ENCODE measurements at places on chromosomes 11 and 22. TPM values are rescaled to one million over a fixed set of nuclear protein-coding genes. Genes with fewer than 3 reads are reported as not detected.

DNA sequence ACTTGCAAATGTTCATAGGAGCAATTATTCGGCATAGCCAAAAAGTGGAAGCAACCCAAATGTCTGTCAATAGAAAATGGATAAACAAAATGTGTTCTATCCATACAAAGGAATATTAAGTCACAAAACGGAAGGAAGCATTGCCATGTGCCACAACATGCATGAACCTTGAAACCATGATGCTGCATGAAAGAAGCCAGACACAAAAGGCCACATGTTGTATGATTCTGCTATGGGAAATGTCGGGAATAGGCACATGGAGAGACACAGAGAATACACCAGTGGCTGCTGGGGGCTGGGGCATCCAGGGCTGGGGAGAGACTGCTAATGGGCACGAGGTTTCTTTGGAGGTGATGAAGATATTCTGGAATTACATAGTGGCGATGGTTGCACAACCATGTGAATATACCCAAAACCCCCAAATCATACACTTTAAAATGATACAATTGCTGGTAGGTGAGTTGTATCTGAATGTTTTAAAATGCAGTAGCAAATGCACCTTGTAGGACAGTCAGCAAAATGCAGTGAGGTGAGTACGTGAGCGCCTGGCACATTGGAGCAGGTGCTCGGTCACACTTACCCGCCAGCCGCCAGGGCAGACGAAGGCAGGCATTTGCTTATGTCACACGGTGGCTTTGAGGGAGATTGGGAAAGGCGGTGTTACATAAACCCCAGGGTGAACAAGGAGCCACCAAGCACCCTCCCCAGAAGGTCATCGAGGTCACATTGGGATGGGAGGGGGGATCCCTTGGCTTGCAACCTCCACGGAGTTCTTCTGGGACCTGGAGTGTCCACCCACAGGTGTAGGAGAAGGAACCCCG is 6.3 kb upstream of the OSM start:
- DNase-seq = no peak

DNA sequence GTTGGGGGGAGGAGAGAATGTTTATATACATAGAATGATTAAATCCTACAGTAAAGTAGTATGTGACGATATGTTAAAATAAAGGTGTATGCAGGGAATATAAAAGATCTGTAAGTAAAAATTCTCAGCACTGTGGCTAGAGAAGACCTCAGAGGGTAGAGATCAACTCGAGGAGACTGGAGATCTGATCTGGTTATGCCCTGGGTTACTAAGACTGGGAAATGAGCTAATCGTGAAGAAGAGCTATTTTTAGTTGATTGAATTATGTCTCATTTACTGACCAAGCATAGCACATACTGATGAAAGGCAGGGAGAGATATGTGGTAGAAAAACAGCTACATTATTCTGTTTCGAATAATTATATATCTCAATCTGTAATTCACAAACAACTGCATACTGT is 42.8 kb upstream of the ALKBH3 start:
- DNase-seq = no peak

- no peak for DNase-seq
These were observed 64.7 kb upstream of the CD5 start for GRCh38 chr11:61037441-61038093.

Gene OR4C46
- total RNA-seq = not detected

- peak; percentile 59 for DNase-seq
These were observed 16.3 kb downstream of the IL2RB start for GRCh38 chr22:37133304-37134018.

DNA sequence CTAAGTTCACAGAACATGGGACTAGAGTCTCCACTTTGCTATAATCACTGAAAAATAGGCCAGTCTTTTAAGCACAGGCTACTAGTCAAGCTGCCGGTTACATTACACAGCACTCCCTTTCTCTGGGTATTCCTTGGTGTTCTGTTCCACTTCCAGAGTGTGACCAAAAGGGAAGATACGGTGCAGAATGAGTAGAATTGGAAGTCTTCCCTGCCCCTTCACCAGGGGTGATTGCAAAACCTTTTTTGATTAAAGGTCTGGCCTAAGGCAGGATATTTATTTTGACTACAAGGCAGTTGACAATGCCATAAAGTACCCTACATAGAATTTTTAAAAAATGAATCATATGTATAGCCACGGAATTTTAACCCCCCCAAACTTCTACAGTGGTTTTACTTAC is 59.6 kb upstream of the ADORA2A start:
- DNase-seq = no peak

DNA sequence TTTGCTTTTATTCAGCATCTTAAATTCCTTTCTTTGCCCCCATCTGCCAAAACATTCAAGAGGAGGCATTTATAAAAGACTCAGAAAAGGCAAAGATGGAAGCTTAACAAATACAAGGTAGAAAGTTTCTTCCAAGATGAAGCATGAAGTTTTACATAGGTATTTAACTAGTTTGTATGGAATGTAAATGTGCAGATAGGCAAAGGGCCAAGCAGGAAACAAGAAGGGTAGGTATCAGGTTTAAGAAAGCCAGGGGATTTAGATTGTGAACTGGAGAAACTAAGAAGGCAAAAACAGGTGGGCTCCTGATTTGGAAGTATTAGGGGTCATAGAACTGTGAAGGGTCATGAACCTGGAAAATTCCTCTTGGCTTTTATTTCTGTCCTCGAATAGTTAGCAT is 62.6 kb downstream of the PPP2R1B start:
- DNase-seq = no peak

GRCh38 chr11:118771547-118772288 is 19.2 kb downstream of the DDX6 start:
- DNase-seq = no peak

DNA sequence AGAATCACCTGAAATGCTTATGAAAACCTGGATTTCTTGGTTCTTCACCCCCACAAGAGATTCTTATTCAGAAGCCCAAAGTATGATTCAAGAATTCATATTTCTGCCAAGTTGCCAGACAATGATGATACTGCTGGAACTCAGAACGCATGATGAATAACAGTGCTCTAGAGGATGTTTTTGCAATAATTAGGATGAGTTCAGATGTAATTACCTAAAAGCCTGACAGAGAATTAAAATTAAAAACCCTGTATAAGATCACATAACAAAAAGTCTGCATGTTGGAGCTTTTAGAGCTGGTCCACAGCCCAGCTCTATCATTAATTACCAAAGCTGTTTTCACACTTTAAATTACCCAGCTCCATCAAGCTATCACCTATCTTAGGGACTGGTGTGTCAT is 211.8 kb downstream of the LUZP2 start:
- no peak for DNase-seq

DNA sequence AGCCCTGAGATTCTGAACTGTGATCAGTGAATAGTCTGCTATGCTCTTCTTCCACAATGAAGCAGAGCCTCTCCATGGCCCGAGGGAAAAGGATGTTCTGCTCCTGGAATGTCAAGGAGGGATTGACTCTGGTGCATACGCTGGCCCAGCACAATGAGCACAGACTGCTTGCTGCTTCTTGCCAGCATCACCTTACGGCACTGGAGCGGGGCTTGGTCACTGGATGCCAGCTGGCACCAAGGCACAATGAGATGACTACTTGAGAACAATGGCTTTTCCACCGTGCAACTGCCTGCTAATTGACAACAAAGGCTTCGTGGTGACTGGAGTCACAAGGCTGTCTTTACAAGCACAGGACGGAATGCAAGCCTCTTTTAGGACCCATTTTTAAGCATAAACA is 139.2 kb downstream of the DSCAML1 start:
- no peak for DNase-seq

GRCh38 chr11:129278586-129279319 is 86.6 kb upstream of the ARHGAP32 start:
- DNase-seq = peak; percentile 69

Gene ZP1
- total RNA-seq = not detected

Gene KCNK4
- total RNA-seq = not detected

DNA sequence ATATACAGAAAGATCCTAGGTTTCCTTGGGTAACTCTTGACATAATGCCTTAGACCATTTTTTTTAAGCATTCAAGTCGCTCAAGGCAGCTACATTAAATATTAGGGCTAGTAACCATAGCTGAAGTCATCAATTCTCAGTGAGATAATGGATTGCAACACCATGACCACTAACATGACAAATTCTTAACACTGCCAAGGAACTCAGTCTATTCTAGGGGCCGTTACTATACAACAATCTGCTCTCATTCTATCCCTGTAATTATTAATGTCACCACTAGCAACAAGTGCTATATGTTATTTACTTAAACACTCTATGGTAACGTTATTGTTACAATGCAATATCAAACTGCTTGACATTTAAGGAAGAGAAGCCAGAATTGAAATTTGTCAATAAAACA is 3.2 kb upstream of the STK33 start:
- DNase-seq = no peak

GRCh38 chr11:126476977-126477376 is 121.5 kb downstream of the ST3GAL4 start:
- no peak for DNase-seq

DNA sequence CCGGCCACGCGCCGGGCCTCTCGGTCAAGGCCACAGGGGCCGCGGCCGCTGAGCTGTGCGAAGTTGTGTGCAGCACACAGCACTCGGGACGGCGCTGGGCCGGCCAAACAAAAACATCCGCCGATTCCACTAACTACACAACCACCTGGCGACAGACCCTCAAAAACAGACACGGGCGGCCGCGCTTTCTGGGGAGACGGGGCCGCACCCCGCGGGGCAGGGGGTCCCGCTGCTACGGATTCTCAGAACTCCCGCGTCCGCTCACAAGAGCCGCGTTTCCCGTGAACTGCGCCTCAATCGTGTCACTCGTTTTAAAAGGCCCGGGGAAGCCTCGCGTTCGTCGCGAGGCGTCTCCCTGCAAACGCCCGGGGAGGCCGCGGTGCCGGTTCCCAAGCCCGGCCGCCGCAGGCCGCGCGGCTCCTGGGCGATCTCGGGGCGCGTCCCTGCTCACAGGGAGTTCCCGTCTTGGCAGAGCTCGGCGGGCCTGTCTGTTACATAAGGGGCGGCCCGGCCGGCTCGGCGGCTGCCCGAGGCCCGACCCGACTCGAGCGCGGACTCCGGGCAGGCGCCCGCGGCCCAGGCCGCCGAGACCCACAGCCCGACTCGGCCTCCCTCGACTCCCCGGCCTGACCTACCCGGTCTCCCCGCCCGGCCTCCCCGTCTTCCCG is 936 bp downstream of the BRD1 start:
- DNase-seq = peak; percentile 80

Gene OR2AG1
- total RNA-seq = not detected

Gene VWCE
- 1.5 TPM for total RNA-seq

DNA sequence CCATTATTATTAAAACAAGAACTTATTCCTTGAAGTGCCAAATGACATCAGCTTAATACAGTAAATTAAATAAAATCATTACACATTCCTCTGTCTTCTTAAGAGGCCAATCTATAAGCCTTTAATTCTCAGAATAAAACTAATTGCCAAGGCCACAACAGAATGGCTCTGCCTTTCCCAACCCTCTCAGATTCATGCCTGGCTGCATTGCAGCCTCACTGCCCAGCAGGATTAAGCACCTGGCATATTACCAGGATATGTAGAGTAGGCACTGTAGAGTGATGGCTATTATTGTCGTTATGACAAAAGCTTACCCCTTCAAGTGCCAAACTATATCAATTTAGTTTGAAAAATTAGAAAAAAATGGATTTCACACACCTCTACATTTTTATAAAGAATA is 9.4 kb upstream of the CALCA start:
- no peak for DNase-seq

Gene PLCB3
- 32.4 TPM for total RNA-seq

DNA sequence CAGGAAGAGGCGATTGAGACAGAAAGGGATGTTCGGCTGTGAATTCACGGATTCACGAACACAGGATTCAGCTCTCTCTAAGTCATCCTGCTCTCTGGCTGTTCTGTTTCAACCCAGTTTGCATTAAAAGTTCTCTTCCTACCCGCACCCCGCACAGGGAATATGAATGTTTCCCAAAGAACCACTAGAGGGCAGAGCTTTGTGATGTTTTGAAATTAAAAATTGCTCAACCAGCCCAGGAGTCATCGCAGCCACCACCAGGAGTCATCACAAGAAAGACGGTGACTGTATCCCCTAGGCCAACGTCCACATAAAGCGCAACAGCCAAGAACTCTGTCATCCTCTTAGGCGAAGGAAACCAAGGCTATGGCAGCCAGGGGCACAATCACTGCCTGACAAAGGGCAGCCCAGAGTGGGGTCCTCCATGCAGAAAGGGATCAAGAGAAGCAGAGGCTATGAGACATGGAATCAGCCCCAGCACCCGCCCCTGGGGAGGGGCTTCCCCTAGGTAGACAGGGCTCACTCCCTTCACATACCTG is 122.4 kb downstream of the WT1 start:
- no peak for DNase-seq

DNA sequence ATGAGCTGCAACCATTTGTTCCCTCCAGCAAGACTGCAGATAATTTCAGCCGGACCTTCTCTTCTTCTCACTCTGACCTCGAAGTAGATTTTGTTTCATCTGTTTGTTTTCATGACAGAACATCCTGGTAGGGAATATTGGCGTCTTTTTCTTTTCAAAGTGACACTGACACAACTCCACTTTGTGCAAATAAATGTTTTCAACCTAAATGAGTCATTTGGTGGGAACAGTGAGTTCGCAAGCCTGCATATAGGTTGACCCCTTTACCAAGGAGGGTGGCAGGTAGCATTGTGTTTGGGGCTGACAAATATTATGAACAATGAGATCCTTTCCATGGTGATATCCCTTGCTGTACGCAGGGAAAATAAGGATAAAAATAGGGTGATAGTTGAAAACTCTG is 55.0 kb downstream of the LARGE1 start:
- no peak for DNase-seq

GRCh38 chr11:86091566-86091965 is 22.7 kb upstream of the PICALM start:
- DNase-seq = no peak

DNA sequence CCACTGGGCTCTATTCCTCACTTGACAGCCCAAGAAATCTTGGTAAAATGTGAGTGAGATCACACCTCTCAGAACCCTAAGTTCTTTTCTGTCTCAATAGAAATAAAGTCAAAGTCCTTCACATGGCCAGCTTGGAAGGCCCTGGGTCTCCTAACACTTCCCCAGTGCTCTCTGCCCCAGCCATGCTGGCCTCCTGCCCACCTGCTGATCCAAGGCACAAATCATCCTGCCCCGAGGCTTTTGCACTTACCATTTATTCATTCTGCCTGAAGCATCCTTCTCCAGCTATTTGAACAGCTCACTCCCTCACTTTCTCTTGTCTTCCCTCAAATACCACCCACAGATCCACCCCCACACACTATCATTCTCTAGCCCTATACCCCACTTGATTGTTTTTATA is 26.4 kb downstream of the ISX start:
- DNase-seq = no peak

Gene ZNF280B
- total RNA-seq = 0.49 TPM

GRCh38 chr11:120336641-120337354 is 585 bp downstream of the ARHGEF12 start:
- DNase-seq = no peak

GRCh38 chr11:107916671-107917241 is 11.5 kb upstream of the RAB39A start:
- no peak for DNase-seq

Measured in upper lobe of right lung (tissue), 1 donor.